ENCODE measurements at places on chromosomes 5 and 9.

GRCh38 chr9:8604201-8604600 lies 804.6 kb upstream of the DMAC1 start:
- no peak for DNase-seq

- DNase-seq = no peak
Measured at GRCh38 chr9:86201474-86202337, 57.8 kb downstream of the C9orf153 start.

DNA sequence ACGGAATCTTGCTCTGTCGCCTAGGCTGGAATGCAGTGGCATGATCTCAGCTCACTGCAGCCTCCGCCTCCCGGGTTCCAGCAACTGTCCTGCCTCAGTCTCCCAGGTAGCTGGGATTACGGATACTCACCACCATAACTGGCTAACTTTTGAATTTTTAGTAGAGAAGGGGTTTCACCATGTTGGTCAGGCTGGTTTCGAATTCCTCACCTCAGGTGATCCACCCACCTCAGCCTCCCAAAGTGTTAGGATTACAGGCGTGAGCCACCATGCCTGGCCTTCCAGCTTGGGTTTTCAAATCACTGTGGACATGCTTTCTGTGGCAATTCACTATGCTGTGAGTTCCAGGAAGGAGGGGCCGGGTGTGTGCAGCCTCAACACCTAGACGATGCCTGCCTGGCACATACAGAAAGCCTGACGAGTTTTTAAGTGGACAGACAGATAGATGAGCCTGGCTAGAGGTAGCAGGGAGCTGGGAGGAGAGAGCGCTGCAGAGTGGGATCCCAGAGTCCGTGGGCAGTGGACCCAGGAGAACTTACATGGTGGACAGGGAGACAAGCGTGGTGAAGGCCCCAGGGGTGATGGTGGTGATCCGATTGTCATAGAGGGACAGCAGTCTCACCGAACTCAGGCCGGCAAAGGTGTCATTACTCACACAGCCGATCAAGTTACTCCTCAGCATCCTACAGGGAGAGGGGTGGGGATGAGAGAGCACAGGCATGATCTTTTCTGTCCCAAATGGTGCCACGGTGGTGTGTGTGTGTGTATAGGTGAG lies 173.4 kb upstream of the PANK3 start:
- DNase-seq = no peak

DNA sequence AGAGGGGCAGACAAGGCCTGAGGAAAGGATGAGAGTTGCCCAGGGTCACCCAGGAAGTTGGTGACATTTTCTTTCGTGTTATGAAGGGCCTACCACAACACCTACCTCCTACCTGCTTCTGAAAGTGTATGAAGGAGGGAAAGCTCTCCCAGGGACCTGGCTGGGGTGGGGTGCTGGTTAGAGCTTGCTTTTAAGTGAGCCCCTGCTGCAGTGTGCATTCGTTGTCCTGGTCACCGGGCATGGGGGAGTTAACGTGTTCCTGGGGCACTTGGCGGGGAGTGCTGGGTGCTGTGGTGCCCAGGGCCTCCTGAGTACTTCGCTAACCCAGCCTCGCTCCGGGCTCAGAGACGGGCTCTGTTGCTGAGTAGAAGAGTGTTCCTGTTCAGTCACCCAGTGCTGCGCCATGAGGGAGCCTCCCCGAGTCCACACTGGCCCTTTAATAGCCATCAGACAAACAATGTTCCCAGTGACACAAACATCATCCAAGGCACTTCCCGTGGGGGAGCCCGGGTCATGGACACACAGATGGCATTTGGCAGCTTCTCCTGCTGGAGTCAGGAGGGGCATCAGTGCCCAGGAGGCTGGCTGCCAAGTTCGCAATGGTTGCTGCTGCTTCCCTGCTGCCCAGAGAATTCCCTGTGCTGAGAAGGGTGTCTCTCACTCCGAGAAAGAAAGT lies 85.7 kb downstream of the AMBP start:
- no peak for DNase-seq

DNA sequence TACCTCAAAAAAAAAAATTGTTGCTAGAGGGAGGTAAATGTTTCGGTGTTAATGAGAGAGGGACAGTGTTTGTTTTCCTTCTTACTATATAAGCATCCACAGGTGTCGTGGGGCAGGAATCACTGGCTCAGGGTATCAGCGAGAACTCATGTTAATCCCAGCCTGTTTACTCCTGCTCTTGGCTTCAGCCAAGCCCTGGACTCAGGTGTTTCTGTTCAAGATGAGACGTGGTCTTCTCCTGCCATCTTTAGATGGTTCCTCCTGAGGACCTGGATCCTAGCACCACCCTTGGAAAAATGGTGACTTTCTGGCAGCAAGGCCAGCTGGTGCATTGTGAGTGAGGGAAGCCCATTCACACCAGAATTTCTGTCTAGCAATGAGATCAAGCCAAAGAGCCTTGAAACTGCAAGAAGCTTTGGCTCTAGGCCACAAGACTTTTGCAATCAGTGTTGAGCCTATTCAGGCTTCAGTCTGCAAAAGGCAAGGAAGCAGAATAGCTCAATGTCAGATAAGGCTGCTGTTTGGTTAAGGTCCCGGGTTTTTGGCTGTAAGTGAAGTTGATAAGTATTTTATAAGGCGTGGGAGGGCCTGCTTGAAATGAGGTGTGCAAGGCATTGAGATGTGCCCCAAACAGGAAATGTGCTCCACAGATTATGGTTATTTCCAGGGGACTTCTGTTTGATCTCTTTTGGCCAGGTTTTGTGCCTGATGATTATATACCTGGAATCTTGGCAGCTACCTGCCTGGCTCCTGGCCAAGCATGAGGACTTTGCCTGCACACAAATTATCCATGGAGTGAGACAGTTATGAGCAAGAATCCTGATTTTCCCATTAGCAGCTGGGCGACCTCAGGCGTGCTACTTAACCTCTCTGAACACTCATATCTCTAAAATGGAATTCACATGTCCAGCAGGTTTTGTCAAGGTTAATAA lies 99.8 kb downstream of the TENT4A start:
- peak; percentile 29 for DNase-seq
